ENCODE measurements at places on chromosomes 16 and 17.

DNA sequence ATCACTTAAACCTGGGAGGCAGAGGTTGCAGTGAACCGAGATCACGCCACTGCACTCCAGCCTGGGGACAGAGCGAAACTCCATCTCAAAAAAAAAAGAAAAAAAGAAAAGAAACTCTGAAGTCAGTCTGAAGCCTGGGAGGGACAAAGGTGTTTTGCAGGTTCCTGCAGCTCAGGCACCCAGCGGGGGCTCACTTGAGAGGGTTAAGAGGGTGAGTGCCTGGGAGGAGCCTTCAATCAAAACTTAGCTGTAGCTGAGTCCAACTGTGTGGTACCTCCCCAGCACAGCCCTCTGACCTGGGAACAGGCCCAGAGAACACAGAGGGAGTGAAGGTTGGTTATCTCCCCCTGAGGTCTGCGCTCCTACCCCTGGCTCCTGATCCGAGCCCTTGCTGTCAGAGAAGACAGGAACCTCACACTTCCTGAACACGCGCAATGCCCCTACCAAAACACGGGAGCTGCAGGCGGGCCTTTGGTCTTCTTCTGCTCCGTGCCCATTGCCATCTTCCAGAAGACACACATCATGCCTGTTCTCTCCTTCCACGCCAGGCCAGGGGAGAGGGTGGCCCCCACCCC lies 20.4 kb upstream of the ZC3H18 start:
- DNase-seq = no peak

DNA sequence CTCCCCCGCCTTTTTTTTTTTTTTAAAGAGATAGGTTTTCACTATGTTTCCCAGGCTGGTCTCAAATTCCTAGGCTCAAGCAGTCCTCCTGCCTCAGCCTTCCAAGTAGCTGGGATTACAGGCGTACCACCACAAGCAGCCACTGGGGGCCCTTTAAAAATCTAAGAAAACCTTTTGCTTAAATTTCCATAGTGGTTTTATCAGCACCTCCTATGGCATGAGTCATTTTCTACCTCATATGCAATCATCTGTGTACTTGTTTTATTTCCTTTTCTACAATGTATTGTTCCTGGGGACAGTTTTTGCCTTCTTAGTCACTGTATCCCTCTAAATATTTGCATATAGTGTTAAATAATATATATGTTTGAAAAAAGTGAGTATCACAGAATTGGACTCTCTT lies 29.2 kb downstream of the GNA13 start:
- DNase-seq = peak; percentile 86

- DNase-seq = peak; percentile 92
Measured at GRCh38 chr17:65181237-65182061, 44.3 kb downstream of the RGS9 start.

- DNase-seq = no peak
Measured at GRCh38 chr16:1079786-1080525, 7.4 kb downstream of the SSTR5 start.

- DNase-seq = no peak
Measured at GRCh38 chr17:3551189-3551588, 6.4 kb downstream of the TRPV3 start.

DNA sequence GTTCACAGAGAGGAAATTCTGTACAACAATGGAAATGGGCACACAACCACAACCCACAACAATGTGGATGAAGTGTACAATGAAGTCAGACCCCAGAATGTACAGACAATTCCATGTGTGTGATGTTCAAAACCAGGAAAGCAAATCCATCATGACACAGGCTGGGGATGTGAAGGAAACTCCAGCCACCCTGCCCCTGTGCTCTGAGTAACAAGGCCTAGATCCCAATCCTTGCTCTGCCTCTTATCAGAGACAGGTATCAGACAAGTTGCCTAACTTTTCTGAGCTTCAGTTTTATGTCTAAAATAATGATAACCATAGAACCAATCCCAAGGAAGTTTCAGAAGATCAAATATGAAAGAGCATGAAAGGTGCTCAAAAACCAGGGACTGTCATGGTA lies 1.8 kb upstream of the C16orf95 start:
- DNase-seq = no peak

DNA sequence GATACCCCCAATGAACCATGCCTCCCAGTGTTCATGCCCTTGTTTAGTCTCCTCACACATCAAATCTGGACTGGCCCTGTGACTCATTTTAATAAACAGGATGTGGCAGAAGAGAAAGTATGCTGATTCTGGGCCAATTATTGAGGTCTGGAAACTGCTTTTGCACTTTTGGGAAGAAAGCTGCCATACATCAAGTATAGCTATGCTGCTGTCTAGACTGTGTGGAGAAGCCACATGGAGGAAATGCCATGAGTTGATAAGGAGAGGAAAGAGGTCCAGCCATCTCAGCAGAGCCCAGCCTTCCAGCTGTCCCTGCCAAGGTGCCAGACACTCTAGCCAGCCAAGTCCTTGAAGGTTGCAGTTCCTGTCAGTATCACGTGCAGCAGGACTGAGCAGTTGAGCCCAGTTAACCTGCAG lies 16.7 kb downstream of the RPRML start:
- peak; percentile 65 for DNase-seq
